ENCODE measurements at places on chromosomes 5 and 9.

DNA sequence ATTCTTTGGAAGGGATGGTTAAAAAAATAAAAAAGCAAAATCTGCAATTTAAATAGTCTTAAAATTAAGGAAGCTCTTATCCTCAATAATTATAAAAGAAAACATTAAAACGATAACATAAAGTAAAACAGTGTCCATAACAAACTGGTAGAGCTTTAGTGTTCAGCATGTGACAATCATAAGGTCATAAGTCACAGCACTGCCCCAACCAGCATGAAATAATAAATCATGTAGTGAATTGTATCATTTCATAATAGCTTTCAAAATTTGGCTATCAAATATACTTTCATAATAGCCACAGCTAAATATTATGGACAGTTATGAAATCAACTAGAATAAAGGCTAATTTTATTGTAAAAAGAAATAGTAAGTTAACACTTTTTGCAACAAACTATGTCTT, 10.0 kb downstream of the NR3C1 start:
- no peak for DNase-seq

DNA sequence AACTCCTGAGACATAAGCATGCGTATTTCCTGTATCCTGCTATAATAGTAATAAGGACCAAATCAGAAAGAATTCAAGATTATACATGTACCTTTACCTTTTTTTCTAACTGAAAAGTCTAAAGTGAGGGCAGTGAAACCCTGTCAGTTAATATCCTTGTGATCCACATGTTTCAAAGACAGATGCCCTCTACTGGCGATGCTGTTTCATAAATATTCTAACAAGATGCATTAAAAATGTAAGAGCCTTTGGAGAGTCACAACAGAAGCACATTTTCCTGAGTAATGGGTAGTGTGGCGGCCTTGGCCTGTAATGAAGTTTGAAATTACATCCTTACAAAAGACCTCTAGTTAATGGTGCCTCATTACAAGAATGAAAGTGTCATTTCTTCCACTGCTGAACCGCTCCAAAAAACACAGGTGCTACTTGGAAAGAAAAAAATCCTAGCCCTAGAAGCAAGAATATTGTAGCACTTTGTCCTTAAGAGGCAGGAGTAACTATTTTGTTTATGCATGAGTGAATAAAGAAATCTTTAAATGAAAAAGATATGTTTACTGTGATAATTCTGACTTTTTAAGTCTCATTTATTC, 232.6 kb downstream of the EPB41L4A start:
- DNase-seq: no peak

DNA sequence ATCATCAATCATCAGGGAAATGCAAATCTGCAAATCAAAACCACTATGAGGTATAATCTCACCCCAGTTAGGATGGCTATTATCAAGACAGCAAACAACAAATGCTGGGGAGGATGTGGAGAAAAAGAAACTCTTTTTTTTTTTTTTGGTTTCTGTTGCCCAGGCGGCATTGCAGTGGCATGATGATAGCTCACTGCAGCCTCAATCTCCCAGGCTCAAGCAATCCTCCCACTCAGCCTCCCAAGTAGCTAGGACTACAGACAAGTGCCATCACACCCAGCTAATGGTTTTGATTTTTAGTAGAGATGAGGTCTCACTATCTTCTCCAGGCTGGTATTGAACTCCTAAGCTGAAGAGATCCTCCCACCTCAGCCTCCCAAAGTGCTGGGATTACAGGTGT, 5.4 kb upstream of the CNTRL start:
- no peak for DNase-seq

DNA sequence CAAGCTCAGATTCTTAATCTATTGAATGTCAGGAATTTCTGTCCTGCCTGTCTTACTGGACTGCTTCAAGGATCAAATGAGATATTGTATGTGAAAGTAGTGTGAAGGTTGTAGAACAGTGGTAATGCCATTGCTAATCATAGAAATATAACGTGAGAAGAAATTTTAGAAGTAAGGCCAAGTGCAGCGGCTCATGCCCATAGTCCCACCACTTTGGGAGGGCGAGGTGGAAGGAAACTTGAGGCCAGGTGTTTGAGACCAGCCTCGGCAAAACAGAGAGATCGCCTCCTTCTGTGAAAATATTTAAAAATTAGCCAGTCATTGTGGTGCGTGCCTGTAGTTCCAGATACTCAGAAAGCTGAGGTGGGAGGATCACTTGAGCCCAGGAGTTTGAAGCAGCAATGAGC, 5.1 kb upstream of the HSPA5 start:
- no peak for DNase-seq

- DNase-seq: no peak
Observed at GRCh38 chr5:62547945-62548630, 30.5 kb upstream of the LRRC70 start.

- no peak for DNase-seq
Observed at GRCh38 chr5:150700246-150700593, 642 bp downstream of the RBM22 start.

DNA sequence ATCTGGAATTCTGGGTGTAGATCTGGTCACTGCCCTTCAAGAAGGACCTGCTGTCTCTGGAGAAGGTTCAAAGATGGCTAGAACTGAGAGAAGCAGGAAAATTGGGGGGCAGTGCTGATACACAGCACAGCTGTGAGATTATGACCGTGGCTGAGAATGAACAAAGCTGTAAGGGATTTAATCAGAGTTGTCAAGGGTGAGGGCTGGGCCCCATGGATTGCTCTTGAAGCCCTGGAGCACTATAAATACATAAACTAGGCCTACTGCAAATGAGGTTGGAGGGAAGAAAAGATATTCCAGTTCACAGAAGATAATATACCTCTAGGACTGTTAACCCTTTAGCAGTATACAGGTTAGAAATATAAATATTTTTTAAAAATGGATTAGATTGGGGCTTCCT, 86.3 kb upstream of the KLF9 start:
- no peak for DNase-seq

DNA sequence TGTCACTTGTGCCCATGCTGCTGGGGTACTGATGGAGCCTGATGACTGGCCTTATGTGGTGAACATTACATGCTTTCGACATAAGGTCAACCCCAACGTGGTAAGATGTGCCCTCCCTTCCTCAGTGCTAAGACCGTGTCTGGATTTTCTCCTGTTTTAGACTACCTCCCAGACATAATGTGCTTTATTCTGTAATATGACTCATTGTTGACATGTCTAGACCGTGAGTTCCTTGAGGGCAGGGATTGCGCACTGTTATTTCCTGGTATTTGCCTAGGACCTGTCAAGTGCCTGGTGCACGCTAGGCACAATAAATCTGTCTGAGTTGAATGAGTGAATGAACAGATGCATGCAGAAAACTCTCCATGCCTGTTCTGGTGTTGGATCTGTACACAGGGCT, 346.0 kb downstream of the KDM4C start:
- no peak for DNase-seq

DNA sequence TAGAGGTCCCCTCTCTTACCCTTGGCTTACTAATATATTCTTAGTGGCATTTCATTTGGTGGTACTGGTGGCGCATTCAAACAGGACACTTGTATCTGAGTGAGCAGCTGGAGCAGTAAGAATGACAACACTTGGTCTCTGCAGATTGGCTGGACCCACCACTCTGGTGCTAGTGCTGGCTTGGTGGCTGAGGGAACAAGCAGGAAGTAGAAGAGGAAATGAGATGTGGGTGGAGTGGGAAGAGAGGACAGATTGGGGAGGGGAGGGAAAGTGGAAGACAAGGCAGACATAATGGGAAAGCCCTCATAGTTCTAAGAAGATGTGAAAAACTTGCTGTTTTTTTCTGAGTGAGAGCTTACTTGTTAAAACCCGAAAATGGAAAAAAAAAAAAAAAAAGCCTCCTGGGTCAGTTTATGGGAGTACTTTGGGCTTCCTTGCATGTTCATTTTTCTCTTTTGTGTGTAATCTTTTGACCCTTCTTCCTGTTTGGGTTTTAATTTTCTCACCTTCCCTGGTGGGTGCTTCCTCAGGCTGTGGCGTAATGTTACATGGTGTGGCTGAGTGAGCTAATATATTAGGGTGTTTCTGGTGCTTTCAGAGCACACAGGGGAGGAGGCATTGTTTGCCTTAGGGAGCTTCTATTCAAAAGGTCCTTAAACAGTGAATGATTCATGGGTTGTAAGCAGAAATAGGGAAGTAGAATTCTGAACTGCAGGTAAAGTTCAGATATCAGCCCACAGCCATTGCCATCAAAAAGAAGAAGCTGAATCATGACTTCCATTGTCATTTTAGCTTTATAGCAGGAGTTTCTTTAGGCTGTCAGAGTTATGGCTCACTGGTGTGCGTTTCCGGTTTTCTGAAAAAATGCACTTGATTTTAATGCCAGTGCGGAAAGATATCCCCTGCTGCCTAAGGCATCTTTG, 52.3 kb downstream of the TLE4 start:
- no peak for DNase-seq

- no peak for DNase-seq
Observed at GRCh38 chr5:115470921-115471320, 73.7 kb downstream of the FEM1C start.

- DNase-seq: no peak
Observed at GRCh38 chr5:32541241-32541640, 44.1 kb upstream of the SUB1 start.

- no peak for DNase-seq
Observed at GRCh38 chr9:35227284-35227683, 65.5 kb downstream of the UNC13B start.

DNA sequence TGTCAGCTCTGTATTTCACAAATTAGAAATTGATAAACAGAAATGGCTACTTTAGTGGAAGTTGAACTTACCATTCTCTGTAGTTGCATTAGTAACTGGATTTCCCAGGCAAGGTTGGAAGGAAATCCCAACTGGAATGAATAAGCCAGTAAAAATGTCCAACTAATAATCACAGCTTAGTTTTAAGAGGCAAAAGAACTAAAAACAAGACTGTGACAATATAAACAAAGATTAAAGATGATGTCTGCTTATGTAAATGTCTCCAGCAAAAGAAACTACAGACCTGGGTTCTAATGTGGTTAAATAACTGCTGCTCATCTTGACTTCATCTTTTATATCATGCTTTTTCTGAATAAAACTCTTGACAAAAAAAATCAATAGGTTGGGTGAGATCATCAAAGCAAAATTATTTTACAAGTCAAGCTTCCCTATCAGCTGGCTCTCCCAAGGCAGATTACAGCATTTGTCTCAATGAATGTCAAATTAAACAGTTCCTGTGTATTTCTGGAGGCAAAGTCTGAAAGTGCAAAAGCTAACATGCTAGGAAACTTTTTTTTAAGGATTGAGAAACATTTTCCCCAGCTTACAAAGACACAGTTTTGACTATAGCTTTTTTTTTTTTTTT, 62.3 kb upstream of the HMHB1 start:
- DNase-seq: no peak
